Naive thymus-derived CD4-positive, alpha-beta T cell (primary cell): ENCODE measurements at places on chromosomes 2 and 18. TPM values are rescaled to one million over a fixed set of nuclear protein-coding genes. Genes with fewer than 3 reads are reported as not detected.

GATA6 gene
- polyA plus RNA-seq = not detected

DNA sequence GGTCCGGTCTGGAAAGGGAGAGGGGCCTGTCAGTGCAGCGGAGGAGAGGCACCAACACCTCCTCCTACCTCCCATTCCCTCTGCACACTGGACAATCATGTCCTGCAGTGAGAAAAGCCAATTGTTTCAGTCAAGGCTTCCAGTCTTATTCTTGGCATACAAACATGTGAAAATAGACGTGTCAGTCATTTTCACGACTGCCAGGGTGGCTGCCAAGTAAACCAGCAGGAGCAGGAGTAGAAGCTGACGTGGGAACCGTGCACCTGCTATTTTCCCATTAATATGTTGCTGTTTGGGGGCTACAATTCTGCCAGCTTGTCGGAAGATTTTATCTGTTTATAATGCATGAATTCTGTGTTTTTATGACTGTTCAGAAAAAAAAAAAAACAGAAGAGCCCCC lies 202.3 kb downstream of the SPP2 start:
- DNase-seq = no peak
- H3K36me3 ChIP-seq = no peaks in the 10 kb centered on the region
- no peak overlapping the region for H3K4me3 ChIP-seq
- H3K27me3 ChIP-seq = no peaks in the 10 kb centered on the region
- no peak overlapping the region for H3K27ac ChIP-seq

GRCh38 chr18:23877371-23877770 lies 137.2 kb upstream of the TTC39C start:
- H3K36me3 ChIP-seq = no peaks in the 10 kb centered on the region
- H3K4me3 ChIP-seq = no peak overlapping the region
- no peaks in the 10 kb centered on the region for H3K27me3 ChIP-seq

DNA sequence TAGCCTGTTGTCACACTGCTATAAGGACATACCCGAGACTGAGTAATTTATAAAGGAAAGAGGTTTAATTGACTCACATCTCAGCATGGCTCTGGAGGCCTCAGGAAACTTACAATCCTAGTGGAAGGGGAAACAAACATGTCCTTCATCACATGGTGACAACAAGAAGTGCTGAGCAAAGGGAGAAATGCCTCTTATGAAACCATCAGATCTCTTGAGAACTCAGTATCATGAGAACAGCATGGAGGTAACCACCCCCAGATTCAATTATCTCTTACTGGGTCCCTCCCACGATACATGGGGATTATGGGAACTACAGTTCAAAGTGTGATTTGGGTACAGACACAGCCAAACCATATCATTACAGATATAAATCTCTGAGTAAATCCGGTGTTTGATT lies 148.7 kb downstream of the PRPF40A start:
- H3K36me3 ChIP-seq = no peaks in the 10 kb centered on the region
- DNase-seq = no peak
- H3K4me3 ChIP-seq = no peak overlapping the region
- no peaks in the 10 kb centered on the region for H3K27me3 ChIP-seq
- H3K27ac ChIP-seq = no peak overlapping the region
- no peaks in the 10 kb centered on the region for H3K4me1 ChIP-seq

DNA sequence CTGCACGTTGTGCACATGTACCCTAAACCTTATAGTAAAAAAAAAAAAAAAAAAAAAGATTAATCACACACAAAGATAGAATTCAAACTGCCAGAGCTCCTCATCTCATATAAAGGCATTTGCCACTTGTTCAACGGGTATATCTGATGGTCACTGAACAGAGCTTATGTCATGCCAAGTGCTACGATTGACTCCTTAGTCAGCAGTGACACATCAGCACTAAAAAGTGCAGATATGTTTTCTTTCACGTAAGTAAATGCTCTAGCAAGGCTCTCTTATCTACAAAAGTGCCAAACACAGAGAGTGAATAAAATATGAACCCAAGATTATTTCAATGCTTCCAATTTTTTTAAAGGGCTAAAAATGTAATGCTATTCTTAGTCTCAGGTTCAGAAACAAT lies 1.1 kb downstream of the LMAN1 start:
- H3K27ac ChIP-seq = peak overlapping the region; percentile 86
- H3K27me3 ChIP-seq = no peaks in the 10 kb centered on the region
- H3K36me3 ChIP-seq = peaks cover 18% of the 10 kb centered on the region

ASIC4 gene
- polyA plus RNA-seq = not detected

GRCh38 chr18:963276-963675 lies 58.6 kb downstream of the ADCYAP1 start:
- no peak overlapping the region for H3K4me3 ChIP-seq
- peaks cover 3% of the 10 kb centered on the region for H3K4me1 ChIP-seq
- H3K36me3 ChIP-seq = no peaks in the 10 kb centered on the region
- DNase-seq = no peak
- no peaks in the 10 kb centered on the region for H3K27me3 ChIP-seq

FHOD3 gene
- polyA plus RNA-seq = not detected

GRCh38 chr2:205367331-205367935 lies 314.9 kb upstream of the NRP2 start:
- H3K27me3 ChIP-seq = no peaks in the 10 kb centered on the region
- DNase-seq = no peak
- H3K36me3 ChIP-seq = no peaks in the 10 kb centered on the region
- no peaks in the 10 kb centered on the region for H3K4me1 ChIP-seq

DNA sequence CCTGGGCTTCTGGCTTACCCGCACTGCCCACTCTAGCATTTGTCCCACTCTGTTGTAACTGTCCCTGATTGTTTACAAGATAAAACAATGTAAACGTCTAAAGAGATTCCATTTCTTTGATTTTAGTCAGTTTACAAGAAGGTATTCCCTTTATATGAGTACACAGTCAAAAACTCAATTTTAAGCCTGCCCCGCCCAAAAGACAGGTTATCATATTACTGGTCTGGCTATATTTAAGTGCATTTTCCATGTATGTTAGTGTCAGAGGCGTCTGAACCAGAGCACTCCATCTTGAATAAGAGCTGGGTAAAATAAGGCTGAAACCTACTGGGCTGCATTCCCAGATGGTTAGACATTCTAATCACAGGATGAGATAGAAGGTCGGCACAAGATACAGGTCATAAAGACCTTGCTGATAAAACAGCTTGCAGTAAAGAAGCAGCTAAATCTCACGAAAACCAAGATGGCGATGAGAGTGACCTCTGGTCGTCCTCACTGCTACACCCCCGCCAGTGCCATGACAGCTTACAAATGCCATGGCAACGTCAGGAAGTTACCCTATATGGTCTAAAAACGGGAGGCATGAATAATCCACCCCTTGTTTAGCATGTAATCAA lies 15.0 kb downstream of the GPR45 start:
- no peak overlapping the region for H3K27ac ChIP-seq
- no peak overlapping the region for H3K4me3 ChIP-seq
- no peaks in the 10 kb centered on the region for H3K27me3 ChIP-seq
- DNase-seq = no peak
- no peaks in the 10 kb centered on the region for H3K4me1 ChIP-seq
- no peaks in the 10 kb centered on the region for H3K36me3 ChIP-seq

DNA sequence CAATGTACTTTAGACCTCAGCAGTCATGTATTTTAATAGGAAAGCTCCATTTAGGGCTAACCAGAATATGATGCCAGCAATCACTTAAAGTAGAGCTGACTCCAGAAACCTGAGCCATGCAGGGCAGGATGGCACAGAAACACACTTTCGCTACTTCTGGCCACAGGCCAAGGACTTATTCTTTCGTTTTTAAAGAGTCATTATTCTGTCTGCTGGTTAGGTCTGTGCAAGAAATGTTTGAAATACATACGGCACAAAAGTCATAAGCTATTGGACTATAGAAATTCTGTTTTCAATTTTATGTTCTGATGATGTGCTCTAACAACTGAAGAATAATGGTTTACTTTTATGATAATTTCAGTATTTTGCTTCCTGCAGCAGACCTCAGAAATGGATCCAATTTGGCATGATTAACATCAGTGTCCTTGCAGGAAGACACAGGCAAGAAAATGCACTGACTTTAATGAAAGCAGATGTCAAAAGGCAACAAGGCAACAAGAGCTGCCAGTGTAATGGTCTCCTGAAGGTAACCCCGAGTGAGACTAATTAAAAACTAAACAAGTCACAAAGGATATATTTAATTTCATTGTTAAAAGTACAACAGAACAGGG lies 114.4 kb upstream of the CHRNA1 start:
- no peak overlapping the region for H3K4me3 ChIP-seq
- H3K4me1 ChIP-seq = no peaks in the 10 kb centered on the region
- no peaks in the 10 kb centered on the region for H3K36me3 ChIP-seq
- DNase-seq = no peak
- H3K27ac ChIP-seq = no peak overlapping the region

AKAIN1 gene
- polyA plus RNA-seq = not detected

KCNJ13 gene
- polyA plus RNA-seq = 0.50 TPM

GRCh38 chr2:205657579-205657978 lies 24.7 kb upstream of the NRP2 start:
- H3K27me3 ChIP-seq = no peaks in the 10 kb centered on the region
- H3K36me3 ChIP-seq = no peaks in the 10 kb centered on the region
- peaks cover 13% of the 10 kb centered on the region for H3K4me1 ChIP-seq
- no peak overlapping the region for H3K27ac ChIP-seq
- DNase-seq = no peak

GRCh38 chr2:196217116-196217515 lies 45.7 kb upstream of the STK17B start:
- no peak overlapping the region for H3K27ac ChIP-seq
- H3K27me3 ChIP-seq = no peaks in the 10 kb centered on the region
- no peak overlapping the region for H3K4me3 ChIP-seq
- DNase-seq = no peak
- H3K36me3 ChIP-seq = no peaks in the 10 kb centered on the region

- H3K27ac ChIP-seq = no peak overlapping the region
- no peaks in the 10 kb centered on the region for H3K27me3 ChIP-seq
- no peaks in the 10 kb centered on the region for H3K36me3 ChIP-seq
- no peaks in the 10 kb centered on the region for H3K4me1 ChIP-seq
- no peak overlapping the region for H3K4me3 ChIP-seq
- DNase-seq = no peak
Measured at GRCh38 chr2:119247844-119248271, 24.2 kb downstream of the STEAP3 start.
